ENCODE measurements at places on chromosomes 7 and 10.

- no peak for DNase-seq
Measured at GRCh38 chr7:322708-323111, 32.7 kb downstream of the FOXL3 start.

DNA sequence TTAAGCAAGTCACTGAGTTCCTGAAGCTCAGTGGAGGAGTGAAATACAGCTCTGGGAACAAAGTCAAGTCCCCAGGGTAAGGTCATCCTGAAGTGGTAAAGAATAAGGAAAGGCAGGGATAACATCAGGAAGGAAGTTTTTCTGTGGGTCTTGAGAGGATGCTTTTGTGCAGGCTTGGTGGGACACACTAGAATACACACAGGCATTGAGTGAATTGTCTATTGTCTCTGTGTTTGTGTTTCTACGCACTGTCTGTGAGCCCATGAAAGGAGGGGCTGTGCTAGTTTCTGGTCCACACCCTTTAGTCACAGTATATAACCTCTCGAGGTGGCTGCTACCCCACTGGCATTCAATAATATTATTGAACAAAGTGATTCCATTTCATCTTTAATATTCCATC, 95.8 kb upstream of the ABCB5 start:
- no peak for DNase-seq

DNA sequence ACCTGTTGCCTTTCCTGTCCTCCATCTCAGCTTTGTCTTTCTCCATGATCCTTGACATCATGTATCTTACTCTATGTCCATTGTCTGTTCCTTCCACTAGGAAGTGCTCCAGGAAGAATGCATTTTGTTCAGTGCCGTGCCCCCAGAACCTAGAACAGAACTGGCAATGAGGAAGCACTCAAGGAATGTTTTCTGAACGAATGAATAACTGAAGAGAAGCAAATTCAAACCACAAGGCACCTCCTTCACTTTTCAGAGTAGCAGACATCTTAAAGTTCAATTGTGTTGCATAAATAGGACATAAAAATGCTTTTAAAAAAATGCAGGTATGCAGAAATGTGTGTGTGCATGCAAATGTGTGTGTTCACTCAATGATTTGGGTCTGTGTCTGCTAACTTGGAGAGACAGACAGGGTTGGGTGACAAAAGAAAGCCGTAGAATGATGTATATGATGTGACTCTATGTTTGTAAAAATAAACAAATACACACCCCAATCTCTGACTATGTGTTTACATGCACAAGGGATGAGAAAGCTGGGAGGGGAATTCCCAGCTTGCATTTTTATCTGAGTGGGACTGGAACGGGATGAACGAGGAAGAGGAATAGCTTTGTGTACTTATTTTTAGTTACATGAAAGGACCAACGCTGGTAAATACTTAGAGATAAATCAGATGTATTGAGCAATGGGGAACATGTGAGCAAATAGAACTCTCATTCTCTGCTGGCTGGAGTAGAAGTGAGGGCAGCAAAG, 237.7 kb downstream of the FANK1 start:
- DNase-seq = no peak

- no peak for DNase-seq
Measured at GRCh38 chr7:110854166-110854565, 236.8 kb upstream of the LRRN3 start.

DNA sequence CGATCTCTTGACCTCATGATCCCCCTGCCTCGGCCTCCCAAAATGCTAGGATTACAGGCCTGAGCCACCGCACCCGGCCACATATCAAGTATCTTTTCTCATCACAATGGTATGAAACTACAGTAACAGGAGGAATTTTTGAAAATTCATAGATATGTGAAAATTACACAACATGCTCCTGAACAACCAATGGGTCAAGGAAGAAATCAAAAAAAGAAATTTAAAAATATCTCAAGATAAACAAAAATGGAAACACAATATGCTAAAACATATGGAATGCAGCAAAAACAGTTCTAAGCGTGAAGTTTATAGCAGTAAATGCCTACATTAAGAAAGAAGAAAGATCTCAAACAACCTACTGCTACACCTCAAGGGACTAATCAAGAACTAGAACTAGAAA, 59.8 kb upstream of the ADAM12 start:
- DNase-seq = no peak

GRCh38 chr10:69916118-69916517, 114.4 kb downstream of the COL13A1 start:
- DNase-seq = no peak

- DNase-seq = peak; percentile 73
Measured at GRCh38 chr10:51010977-51011376, 63.3 kb upstream of the PRKG1 start.
